ENCODE measurements at places on chromosomes 3 and 15. TPM values are rescaled to one million over a fixed set of nuclear protein-coding genes. Genes with fewer than 3 reads are reported as not detected.

DNA sequence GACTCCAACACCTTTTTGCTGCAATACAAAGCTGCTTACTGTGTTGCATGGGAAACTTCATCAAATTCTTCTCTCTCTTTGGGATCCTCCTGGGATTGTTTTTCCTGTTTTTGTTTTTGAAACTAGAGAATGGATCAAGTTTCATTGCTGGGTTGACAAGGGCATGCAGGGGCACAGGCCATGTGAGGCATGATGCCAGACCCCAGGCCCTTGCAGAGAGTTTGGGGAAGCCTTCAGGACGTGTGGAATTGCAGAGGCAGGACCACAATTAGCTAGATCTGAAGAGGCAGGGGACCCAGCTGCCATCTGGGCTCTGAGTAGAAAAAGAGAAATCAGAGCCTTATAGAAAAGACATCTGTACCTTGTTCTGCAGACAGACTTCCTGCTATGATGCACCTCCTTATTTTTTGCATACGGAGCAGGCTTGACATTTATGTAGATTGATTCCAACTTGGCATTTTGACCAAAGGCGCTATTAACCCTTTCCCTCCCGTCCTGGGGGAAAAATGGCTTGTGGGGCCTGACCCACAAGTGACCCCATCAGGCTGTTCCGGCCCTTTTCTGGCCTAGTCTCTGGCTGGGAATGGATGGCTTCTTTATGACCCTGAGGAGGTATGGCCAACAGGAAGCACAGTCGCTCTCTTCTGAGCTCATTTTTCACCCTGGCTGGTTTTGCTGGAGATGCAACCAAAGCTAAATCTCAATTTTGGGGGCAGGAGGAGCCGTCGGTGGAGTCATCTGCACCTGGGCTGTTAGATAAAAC is 44.3 kb upstream of the CHRNB4 start:
- no peak overlapping the region for H3K4me3 ChIP-seq
- no peaks in the 10 kb centered on the region for H3K36me3 ChIP-seq
- no peak overlapping the region for H3K27ac ChIP-seq
- no peaks in the 10 kb centered on the region for H3K27me3 ChIP-seq
- no peaks in the 10 kb centered on the region for H3K4me1 ChIP-seq

GRCh38 chr3:109118584-109118983 is 650 bp upstream of the MORC1 start:
- H3K27me3 ChIP-seq = no peaks in the 10 kb centered on the region
- DNase-seq = no peak
- no peak overlapping the region for H3K4me3 ChIP-seq
- no peak overlapping the region for H3K27ac ChIP-seq

GRCh38 chr3:134033315-134033996 is 3.7 kb upstream of the SLCO2A1 start:
- DNase-seq = no peak
- peaks cover 10% of the 10 kb centered on the region for H3K4me1 ChIP-seq
- H3K27me3 ChIP-seq = peaks cover 7% of the 10 kb centered on the region
- no peak overlapping the region for H3K27ac ChIP-seq
- no peaks in the 10 kb centered on the region for H3K36me3 ChIP-seq
- H3K4me3 ChIP-seq = no peak overlapping the region

DNA sequence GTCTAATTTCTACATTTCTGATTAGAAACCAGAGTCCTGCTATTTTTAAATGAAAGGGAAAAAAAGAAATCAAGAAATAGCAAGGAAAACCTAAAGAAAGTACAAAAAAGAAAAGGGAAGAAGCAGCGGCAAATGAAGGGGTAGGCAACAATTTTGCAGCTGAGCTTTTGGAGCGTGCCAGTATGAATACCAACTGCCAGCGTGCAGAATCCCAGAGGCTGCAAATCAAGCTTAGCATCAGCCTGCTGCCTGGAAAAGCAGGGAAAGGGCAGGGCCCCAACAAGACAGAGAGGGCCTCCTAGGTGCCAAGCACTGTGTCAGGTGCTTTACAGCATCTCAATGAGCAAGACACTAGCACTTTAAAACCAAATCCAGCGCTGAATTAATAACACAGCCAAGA is 176.8 kb downstream of the STT3B start:
- no peak for DNase-seq
- peaks cover 4% of the 10 kb centered on the region for H3K4me1 ChIP-seq
- no peak overlapping the region for H3K4me3 ChIP-seq
- no peaks in the 10 kb centered on the region for H3K27me3 ChIP-seq

DNA sequence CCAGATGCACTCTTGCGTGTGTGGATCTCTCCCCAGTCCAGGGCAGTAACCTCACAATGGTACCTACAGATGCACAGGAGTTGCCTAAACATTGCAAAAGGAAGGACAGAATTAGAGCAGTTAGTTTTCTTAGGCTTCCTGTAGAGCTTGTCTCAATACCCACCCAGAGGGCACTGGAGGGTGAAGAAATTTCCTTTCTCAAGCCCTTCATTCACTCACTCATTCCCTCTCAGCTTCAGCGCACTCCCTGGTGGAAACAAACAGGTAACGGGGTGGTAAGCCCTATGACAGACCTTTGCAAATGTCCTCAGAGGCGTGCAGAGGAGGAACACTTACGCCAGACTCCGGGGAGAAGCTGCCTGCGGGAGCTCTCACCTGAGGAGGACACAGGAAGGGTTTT is 267.4 kb upstream of the HES1 start:
- no peak overlapping the region for H3K4me3 ChIP-seq
- H3K27me3 ChIP-seq = peaks cover 10% of the 10 kb centered on the region
- no peak overlapping the region for H3K27ac ChIP-seq
- no peaks in the 10 kb centered on the region for H3K36me3 ChIP-seq

DNA sequence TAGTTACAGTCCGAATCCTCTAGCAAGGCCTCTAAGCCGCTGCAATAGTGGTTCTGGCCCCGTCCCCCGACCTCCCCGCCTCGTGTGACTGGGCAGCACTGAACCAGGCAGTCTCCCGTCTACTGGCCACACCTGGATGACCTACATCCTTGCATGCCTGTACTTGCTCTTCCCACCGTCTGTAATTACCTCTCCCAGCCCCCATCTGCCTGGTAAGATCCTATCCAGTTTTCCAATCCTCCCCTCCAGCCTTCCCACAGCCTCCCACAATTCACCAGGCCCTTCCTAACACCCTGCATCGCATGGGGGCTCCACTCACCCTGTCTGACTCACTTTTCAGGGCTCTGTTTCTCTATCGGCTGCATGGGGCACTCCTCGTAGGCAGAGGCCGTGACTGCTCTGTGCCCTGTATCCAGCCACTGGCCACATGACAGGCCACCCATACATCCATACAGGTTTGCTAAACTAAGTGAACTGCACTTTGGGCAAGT is 32.8 kb downstream of the XXYLT1 start:
- DNase-seq = peak; percentile 23
- no peaks in the 10 kb centered on the region for H3K27me3 ChIP-seq
- H3K27ac ChIP-seq = peak overlapping the region; percentile 67
- H3K4me1 ChIP-seq = peaks cover 26% of the 10 kb centered on the region
- no peak overlapping the region for H3K4me3 ChIP-seq

GRCh38 chr3:9761919-9762318 is 7.8 kb downstream of the CAMK1 start:
- peaks cover 5% of the 10 kb centered on the region for H3K4me1 ChIP-seq
- H3K27me3 ChIP-seq = no peaks in the 10 kb centered on the region
- peaks cover 85% of the 10 kb centered on the region for H3K36me3 ChIP-seq
- no peak overlapping the region for H3K4me3 ChIP-seq
- H3K27ac ChIP-seq = no peak overlapping the region

- no peaks in the 10 kb centered on the region for H3K4me1 ChIP-seq
- H3K27ac ChIP-seq = no peak overlapping the region
- peaks cover 88% of the 10 kb centered on the region for H3K36me3 ChIP-seq
- no peak overlapping the region for H3K4me3 ChIP-seq
- H3K27me3 ChIP-seq = no peaks in the 10 kb centered on the region
Observed at GRCh38 chr15:40985541-40986330, 32.5 kb downstream of the CHAC1 start.

DNA sequence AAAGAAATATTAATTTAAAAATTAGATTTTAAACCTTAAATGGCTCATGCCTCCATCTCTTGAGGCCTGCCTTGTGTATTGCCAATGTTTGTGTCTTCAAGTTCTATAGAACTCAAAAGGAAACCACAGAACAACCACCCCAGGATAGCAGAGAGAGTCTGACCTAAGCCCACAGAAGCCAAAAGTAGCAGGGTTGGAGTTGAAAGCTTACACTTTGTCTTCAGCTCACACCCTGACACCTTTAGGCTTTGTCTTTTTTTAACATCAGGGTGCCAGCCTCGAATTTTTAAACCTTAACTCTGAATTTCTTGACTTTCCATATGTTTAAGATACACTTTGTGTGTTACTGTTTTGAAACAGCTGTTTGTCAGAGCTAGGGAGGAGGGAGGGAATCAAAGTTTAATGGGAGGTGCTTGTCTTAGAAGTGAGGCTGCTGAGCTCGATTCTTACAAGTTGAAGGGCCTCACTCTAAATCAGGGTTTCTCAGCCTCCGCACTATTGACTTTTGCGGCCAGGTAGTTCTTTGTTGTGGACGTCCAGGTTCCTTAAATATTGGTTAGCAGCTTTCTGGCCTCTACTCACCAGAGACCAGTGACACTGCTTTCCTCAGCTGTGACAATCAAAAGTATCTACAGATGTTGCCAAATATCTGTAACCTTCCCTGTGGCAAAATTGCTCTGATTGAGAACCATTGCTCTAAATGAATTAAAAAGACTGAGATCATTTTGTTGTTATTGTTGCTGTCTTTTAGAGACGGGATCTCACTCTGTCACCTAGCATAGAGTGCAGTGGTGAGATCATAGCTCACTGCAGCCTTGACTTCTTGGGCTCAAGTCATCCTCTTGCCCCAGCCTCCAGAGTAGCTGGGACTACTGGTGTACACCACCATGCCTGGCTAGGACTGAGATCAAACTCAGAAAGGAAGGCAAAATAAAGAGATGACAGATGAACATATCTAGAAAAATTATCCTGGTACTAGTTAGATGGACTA is 139.2 kb upstream of the EOMES start:
- no peak overlapping the region for H3K27ac ChIP-seq
- no peak overlapping the region for H3K4me3 ChIP-seq
- DNase-seq = no peak
- H3K4me1 ChIP-seq = no peaks in the 10 kb centered on the region

GRCh38 chr3:53167418-53168174 is 6.6 kb downstream of the PRKCD start:
- H3K36me3 ChIP-seq = peaks cover 20% of the 10 kb centered on the region
- H3K4me3 ChIP-seq = peak overlapping the region; percentile 41
- peaks cover 91% of the 10 kb centered on the region for H3K4me1 ChIP-seq
- H3K27ac ChIP-seq = peak overlapping the region; percentile 73
- no peak for DNase-seq
- no peaks in the 10 kb centered on the region for H3K27me3 ChIP-seq

GRCh38 chr15:70429056-70429722 is 331.5 kb upstream of the TLE3 start:
- no peak for DNase-seq
- no peak overlapping the region for H3K4me3 ChIP-seq
- no peaks in the 10 kb centered on the region for H3K27me3 ChIP-seq
- no peak overlapping the region for H3K27ac ChIP-seq
- no peaks in the 10 kb centered on the region for H3K36me3 ChIP-seq

- no peaks in the 10 kb centered on the region for H3K27me3 ChIP-seq
- no peak for DNase-seq
- no peak overlapping the region for H3K27ac ChIP-seq
Observed at GRCh38 chr3:175646865-175647264, 787.7 kb downstream of the NAALADL2 start.

GRCh38 chr3:152160350-152161011 is 108.2 kb upstream of the MBNL1 start:
- DNase-seq = no peak
- no peaks in the 10 kb centered on the region for H3K27me3 ChIP-seq
- no peaks in the 10 kb centered on the region for H3K4me1 ChIP-seq

DNA sequence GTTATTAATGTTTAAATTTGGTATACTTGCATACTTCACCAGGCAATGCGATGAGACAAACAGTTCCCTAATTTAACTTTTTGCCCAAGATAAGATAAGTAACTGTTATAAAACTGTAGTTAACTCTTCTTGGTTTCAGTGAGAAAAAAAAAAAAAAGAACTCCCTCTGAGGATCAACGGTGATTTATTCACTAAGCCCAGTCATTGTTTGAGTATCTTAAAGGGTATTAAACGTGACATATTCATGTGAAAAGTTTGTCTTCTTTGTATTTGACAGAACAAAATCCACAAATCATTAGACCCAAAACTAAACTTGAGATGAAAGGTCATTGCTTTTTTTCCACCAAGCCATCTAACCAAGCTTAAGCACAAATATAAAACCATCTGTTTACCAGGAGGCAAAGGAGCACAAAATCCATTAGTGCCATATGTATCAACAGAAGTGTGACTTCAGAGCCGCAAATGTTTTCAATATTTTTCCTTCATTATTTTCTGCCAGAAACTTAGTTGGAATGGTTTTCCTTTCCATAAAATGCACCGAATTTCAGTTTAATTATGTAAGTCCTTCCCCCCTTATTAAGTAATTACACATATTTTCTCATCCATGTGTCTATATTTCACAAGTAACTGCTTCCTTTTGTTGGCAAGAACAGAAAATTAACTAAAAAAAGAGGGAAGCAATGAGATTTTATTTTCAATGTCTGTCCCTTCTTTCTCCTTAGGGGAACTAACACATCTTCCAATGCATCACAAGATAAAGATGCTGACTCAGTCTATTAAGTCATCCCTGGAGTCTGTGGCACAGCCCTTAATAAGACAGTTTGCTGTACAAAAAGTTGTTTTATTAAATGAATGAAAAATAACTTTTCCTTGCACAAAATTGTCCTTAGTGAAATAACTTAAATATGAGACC is 92.2 kb upstream of the RAP2B start:
- no peak overlapping the region for H3K27ac ChIP-seq
- H3K36me3 ChIP-seq = no peaks in the 10 kb centered on the region
- no peaks in the 10 kb centered on the region for H3K4me1 ChIP-seq
- H3K27me3 ChIP-seq = no peaks in the 10 kb centered on the region
- H3K4me3 ChIP-seq = no peak overlapping the region

DNA sequence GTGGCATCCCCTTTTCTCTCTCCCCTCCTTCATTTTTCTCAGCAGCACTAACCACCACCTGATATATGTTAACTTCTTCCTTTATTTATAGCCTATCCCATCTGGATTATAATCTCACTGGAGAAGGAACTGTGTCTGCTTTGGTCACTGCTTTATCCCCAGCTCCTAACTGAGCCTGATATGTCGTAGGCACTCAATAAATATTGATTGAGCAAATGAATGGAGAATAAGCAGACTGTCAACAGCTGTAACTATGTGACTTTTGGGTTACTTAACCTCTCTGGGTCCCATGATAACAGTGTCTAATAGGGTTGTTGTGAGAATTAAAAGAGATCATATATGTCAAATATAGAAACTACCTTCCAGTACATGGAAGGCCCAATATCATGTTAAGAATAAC is 127.9 kb downstream of the MECOM start:
- no peak for DNase-seq
- H3K4me1 ChIP-seq = no peaks in the 10 kb centered on the region
- no peaks in the 10 kb centered on the region for H3K27me3 ChIP-seq
- no peaks in the 10 kb centered on the region for H3K36me3 ChIP-seq
- H3K4me3 ChIP-seq = no peak overlapping the region

CCDC39 gene
- total RNA-seq = 2.2 TPM

STX19 gene
- 3.8 TPM for total RNA-seq

IFT80 gene
- 37.7 TPM for total RNA-seq

WDR72 gene
- total RNA-seq = 1.5 TPM

ALDH1A3 gene
- total RNA-seq = 9.7 TPM

GOLGA8T gene
- not detected for total RNA-seq

MGLL gene
- 132 TPM for total RNA-seq

TIMP4 gene
- total RNA-seq = 5.2 TPM

GRAMD2A gene
- 29.3 TPM for total RNA-seq

GOLGA6L4 gene
- total RNA-seq = 1.6 TPM

PARP6 gene
- total RNA-seq = 72.2 TPM

COL6A6 gene
- 12.8 TPM for total RNA-seq

Measured in lower lobe of right lung (tissue), 2 donors.